NCI-H1092 treated with DMSO at 0.1 percent for 48 hours (cell line): ENCODE measurements at places on chromosomes 13 and 19.

DNA sequence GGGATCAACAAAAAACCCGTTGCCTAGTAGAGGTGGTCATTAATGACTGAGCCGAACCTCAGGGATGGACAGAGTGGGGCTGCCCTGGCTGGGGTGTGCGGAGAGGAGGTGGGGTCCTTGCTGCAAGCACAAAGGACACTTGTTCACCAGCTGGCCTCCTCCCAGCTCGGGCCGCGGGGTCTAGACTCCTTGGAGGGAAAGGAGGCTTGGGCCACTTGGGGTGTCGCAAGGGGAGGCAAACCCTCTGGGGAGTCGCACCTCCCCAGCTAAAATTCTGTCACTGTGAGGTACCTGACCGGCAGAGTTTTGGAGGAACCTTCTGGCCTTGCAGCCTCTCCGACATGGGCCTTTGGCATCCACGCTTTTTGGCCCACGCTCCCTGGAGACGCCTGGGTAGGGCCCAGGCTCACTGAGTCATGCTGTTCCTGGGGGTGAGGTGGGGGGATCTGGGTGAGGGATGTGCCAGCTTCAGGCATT lies 8.2 kb downstream of the KLHL26 start:
- DNase-seq: no peak

DNA sequence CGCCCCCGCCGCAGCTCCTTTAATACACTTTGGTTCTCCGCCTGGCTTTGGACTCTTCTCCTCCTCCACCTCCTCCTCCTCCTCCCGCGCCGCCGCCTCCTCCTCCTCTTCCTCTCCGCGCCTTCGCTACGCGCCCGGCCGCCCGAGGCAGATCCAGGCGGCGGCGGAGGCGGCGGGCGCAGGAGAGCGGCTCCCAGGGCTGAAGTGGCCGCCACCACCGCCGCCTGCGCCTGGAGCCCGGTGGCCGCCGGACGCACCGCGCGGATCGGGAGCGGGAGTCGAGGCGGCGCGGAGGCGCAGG lies at the start of gene ZIC2:
TSS of gene ZIC2 (plus strand) at position 50 of the 301 bp plus-strand sequence. CDS start 281 bp downstream, outside the sequence.
- DNase-seq: no peak

DNA sequence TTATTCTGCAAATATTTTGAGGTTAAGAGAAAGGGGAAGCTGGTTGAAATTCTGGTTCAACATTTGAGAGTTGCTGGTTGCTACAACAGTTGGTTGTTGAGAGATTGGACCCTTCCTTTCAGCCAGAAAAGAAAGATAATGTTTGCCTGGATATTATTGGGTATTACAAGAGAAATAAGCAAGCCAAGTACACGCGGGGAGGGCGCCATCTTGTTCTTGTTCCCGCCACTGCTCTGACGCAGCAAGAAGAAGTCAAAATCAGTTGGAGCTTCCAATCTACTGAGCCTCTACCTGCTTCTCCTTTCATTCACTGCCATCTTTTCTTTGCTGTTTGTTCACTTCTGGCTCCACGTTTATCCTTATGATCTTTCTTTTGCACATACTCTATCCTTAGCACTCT lies 18.4 kb downstream of the BSPH1 start:
- no peak for DNase-seq

DNA sequence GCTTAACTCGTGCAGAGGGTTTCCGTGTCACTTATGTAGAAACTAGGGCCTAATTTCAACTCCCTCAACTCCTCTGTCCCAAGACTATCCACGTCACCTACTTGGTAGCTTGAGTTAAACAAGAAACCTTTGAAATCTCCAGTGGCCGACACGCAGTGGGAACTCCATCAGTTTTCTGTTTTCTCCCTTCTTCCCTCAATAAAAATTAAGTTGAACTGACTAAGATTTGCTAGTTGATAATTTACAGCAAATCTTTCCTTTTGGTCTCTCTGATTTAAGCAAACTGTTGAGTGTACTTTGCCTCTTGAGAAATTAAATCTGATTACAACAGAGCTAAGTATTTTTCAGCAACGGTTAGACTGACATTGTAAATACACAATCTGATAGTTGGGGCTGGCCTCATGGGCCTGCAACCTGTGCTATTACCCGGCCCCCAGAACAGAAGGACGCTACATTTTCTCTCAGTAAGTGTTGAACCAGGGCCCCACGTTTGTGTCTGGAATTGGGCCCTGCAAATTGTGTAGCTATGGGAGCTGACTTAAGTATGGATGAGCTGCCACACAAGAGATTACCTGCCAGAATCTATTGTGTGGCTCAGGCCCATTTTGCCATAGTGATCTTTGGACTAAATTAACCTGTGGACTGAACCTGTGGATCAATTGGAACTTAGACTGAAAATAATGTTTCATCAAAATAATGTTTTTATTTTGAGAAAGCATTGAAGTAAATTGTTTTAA lies 708 bp upstream of the ESD start:
- no peak for DNase-seq

GRCh38 chr19:2511570-2511969 lies 35.6 kb downstream of the GADD45B start:
- no peak for DNase-seq

- peak; percentile 83 for DNase-seq
Measured at GRCh38 chr13:63190219-63190618, 1774.6 kb upstream of the PCDH20 start.

GRCh38 chr19:48556163-48556562 lies 4.2 kb downstream of the SULT2B1 start:
- DNase-seq: no peak

GRCh38 chr13:110920038-110920437 lies 5.2 kb upstream of the ANKRD10 start:
- no peak for DNase-seq

DNA sequence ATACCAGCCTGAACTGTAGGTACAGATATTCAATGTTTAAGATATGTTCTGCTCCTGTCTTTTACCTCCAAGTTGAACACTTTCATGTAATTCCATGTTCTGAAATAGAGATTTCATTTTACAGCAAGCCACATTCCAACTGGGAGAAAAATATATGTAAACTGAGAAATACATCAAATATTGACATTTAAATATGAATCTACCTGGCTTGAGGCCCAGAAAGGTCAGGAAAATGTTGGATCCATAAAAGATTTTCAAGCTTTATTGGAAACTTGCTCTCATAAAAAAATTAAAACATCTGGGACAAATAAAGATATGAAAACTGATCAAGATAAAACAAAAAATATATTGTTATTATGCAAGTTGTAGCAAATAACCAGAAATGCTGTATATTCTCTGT lies 1078.7 kb upstream of the ATXN8OS start:
- DNase-seq: peak; percentile 28

- no peak for DNase-seq
Measured at GRCh38 chr13:113121183-113121927, 1.2 kb upstream of the F10 start.

DNA sequence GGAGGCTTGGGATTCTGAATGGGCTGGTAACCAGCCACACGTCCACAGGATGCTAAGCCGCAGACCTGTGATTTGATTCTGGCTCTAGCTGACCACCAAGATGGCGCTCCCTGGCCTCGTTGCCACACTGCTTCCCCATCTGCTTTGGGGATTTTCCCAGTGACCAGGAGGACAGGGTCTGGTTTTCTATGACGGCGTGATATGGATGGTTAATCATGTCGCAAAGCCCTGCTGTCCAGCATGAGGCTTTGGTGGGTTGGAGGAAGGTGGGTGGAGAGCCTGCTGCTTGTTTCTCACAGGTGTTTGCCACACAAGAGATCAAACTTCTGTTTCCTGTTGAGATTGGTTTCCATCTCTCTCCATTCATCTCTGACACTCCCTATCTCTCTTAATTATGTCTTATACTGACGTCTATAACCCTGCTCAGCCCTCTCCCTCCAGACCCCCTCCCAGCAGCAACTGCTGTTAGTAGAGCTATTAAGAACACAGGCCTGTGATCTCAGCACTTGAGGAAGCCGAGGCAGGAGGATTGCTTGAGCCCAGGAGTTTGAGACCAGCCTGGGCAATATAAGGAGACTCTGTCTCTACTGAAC lies 102.7 kb downstream of the SIPA1L3 start:
- DNase-seq: no peak

- no peak for DNase-seq
Measured at GRCh38 chr19:5128251-5128935, 159.5 kb downstream of the KDM4B start.

DNA sequence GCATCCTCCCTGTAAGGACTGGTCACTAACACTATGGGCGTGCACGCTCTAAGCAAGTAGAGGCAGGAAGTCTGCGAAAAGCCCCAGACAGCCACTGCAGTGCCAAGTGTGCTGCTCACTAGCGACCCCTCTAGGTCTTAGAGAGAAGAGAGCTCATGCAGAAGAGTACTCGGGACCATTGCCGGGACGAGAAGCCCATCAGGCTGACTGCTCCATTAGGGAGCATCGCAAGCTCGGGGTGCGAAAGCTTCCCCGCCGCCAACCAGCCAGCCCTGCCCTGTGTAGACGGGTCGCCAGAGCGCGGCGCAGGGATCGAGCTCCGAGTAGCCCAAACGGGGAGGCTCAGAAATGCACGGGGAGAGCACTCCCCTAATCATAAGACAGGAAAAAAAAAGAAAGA lies 16.6 kb downstream of the POU4F1 start:
- no peak for DNase-seq

GRCh38 chr13:108549934-108550333 lies 79.5 kb upstream of the MYO16 start:
- no peak for DNase-seq

GRCh38 chr13:99406799-99407201 lies 94.5 kb upstream of the TM9SF2 start:
- no peak for DNase-seq

DNA sequence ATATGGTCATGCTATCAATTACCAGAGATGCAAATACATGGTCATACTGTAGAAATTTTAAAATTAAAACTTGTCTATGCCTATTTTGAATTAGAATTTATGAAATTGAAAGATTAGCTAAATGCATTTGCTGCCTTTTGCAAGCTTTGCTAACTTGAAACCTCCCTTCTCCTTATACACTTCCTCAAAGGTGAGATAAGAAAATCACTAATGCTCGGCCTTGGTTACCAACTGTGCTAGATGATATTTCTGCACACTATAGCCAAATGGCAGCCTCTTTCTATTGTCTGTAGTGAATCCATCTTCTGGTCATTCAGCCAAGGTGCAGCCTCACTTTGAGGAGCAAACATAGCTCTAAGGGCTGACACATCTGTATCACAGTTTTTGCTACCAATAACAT lies 31.1 kb upstream of the MYCBP2 start:
- DNase-seq: no peak

DNA sequence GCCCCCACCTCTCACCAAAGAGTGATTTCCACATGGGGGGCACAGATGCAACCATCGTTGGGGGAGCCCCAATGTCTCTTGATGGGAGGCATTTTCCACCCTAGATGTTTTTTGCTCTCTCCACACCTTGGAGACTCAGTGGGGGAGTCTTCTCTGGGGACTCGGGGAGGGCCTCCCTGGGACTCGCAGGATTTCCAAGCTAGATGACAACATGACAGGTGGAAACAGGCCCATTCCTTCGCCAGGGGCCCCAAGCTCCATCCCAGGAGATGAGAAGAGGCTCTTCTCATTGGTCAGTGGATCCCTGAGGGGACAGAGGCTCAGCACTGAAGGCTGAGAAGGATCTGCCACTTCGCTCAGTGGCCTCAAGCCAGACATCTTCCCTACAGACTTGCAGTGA lies 12.7 kb upstream of the KIR2DL4 start:
- DNase-seq: no peak

GRCh38 chr13:20274466-20274865 lies 42.3 kb upstream of the GJB6 start:
- DNase-seq: no peak

GRCh38 chr19:18170714-18171255 lies 2.8 kb upstream of the IFI30 start:
- DNase-seq: no peak

DNA sequence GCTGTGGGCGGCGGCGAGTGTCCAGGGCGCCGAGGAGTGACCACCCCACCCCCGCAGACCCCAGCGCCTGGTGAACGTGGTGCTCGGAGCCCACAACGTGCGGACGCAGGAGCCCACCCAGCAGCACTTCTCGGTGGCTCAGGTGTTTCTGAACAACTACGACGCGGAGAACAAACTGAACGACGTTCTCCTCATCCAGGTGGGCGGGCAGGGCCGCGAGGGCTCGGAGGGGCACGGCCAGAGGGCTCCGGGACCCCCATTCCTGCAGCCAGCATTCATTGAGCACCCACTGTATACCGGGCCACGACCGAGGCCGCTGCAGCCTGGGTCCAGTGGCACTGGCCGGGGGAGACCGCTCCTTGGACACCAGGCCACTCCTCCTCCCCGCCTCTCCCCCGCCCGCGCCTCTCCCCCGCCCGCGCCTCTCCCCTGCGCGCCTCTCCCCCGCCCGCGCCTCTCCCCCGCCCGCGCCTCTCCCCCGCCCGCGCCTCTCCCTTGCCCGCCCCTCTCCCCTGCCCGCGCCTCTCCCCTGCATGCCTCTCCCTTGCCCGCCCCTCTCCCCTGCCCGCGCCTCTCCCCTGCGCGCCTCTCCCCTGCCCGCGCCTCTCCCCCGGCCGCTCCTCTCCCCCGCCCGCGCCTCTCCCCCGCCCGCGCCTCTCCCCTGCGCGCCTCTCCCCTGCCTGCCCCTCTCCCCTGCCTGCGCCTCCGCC lies 3.2 kb downstream of the PRTN3 start:
- no peak for DNase-seq

GRCh38 chr13:73369095-73369494 lies 310.3 kb downstream of the KLF5 start:
- no peak for DNase-seq

GRCh38 chr13:110294622-110295021 lies 12.3 kb downstream of the COL4A1 start:
- no peak for DNase-seq

GRCh38 chr13:113545455-113545930 lies 39.1 kb upstream of the TFDP1 start:
- DNase-seq: no peak
